ENCODE measurements at places on chromosomes 1 and 21.

- DNase-seq, result no peak
Measured at GRCh38 chr1:208173749-208174148, 70.4 kb downstream of the PLXNA2 start.

DNA sequence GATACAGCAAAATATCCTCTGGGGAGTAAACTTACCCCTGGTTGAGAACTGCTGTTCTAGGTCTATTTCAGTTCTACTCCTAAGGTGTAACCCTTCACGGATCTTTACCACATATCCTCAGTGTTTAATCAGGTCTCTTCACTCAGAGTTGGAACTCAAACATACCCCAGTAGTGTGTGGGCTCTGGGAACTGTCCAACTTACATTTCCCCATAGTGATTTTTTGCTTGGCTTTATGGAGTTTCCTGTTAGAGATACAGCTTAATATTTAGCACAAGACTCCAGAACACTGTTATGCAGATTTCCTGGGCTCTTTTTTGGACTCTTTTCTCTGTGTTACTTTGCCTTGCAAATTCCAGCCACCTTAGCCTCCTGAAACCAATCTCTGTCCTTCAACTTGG lies 26.7 kb upstream of the LIN9 start:
- DNase-seq, result no peak

DNA sequence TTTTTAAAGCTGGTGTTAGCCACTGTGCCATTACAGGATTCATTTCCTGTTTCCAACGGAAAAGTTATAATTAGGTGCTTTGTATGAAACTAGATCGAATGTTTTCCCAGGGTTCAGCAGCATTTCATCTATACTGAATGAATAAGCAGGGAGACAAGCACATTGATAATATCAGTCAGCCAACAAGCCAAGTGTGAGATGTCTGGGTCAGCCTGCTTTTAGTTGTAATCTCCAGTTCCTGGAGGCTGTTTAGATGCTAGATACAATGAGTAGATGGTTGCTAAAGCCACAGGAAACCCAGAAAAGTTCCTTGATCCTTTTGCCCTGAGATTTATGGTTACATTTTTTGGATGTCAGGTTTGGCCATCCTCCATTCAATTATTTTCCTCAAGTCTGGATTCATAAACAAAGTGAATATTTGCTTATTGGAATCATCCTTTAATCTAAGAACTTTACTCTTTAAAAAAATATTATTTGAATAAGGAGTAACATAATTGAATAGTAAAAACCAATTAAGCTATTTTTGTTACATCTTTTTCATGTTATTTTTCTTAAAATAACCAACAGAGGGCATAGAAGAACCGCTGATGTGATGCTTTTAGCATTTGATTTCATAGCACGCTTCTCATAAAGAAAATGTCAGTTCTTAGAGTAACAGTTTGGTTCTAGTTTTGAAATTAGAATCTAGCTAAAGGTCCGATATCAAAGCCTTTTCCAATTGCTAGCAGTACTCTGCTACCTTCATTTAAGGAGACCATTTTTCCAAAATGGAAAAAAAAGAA lies 76.6 kb downstream of the HSPA13 start:
- DNase-seq, result no peak

DNA sequence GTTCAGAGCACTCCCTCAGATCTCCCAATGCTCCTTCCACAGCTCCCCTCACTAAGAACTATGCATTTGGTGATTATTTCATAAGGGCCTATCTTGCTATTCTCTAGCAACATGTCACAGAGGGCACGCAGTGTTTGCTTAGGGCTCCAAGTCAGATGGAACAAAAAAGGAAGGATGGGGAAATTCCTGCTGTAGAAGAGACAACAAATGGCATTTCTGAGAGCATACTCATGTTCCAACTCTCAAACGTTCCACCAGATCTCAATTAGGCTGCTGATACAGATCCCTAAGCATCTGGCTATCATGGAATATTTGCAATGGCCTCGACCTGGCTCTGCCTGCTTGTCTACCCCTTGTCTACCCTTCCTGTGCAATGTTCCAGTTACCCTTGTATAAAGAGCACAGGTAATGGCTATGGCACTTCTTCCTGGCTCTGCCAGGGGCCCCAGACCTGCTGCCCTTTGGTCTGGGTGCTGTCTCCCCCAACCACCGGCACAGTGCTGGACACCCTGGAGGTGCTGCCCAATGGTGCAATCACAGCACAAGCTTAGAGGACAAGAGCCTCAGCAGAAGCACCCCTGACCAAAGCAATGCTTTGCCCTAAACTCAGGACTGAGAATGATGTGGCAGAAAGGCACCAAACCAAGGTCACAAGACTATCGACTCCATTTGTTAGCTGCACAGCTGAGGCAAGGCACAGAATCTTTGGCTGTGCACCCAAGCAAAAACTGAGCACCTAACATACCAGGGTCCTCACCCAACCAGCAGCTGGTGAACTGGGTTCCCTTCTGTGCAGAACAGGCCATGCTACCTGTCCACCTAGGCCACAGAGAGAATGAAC lies 3.6 kb downstream of the PARP1 start:
- DNase-seq, result no peak

Measured in DMS79 (cell line).